ENCODE measurements at places on chromosomes 1 and 21.

DNA sequence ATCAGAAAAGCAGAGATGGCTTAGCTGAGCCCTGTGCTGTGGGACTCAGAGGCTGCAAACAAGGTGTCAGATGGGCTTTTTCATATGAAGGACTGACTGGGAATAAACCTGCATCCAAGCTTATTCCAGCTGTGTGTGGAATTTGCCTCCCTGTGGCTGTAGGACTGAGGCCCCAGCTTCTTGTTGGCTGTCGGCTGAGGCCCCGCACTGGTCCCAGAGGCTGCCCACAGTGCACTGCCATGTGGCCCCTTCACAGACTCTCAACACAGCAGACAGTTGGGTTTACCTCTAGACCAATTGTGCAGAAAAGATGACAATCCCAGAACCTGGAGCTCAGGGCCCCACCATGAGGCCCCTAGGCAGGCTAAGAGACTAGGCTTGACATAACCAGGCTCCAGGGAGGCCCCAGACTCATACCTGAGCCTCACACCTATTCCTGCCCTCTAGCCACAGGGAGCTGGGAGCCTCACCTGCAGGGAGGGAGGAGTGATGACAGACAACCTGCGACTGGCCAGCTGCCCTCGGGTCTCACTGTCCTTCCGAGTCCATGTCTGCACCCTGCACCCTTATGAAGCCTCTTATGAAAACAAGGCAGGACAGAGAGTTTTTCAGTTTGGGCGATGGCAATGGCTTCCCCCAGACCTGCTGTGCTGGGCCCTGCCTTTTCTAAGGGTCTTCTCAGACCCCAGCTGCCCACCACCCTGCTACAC is 615.5 kb downstream of the NPHP4 start:
- DNase-seq = no peak

DNA sequence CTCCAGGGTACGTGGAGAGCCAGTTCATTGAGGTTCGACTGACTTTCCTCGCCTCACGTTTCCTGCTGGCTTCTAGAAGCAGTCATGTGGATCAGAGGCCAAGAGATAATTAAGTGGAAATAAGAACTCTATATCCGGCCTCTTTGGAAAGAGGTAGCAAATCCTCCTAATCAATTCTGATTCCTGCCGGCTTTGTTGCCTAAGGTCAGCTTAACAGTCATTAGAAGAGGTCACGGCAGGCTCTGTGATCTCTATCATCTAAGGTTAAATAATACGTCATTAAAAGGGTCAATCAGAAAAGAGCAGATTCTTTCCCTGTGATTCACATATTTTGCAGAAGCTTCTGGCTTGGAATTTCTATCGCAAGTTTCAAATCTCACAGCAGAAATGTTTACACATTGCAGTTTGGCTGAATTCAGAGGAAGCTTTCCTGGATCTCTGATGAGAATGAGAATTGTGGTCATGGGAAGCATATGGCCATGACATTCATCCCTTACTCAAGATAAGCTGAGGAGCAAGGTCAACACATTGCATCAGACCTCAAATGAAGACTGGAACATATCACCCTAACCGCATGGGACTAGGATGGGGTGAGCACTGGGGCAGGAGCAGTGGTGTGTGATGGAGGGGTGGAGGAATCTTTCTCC is 189.4 kb downstream of the PBX1 start:
- peak; percentile 90 for DNase-seq

GRCh38 chr1:56437959-56438358 is 141.4 kb downstream of the PLPP3 start:
- peak; percentile 48 for DNase-seq

- no peak for DNase-seq
These were observed 36.6 kb downstream of the CDC42 start for GRCh38 chr1:22089134-22089571.

DNA sequence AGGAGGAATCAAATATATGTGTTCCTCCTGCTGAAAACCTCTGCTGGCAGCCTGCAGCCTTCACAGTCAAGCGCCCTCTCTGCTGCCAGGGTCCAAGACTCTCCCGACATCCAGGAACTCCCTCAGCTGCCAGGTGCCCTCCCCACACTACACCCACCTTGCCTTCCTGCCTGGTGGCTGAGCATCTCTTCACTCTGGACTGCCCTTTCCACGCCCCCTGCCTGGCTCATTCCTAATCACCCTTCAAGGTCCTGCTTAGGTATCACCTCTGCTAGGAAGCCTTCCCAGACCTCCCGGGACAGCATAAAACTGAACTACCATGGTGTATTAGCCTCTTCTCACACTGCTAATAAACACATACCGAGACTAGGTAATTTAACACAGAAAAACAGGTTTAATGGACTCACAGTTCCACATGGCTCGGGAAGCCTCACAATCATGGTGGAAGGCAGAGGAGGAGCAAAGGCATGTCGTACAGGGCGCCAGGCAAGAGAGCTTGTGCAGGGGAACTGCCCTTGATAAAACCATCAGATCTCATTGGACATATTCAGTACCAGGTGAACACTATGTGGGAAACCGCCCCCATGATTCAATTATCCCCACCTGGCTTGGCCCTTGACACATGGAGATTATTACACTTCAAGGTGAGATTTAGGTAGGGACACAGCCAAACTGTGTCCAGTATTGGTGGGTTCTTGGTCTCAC is 15.3 kb downstream of the LDLRAD1 start:
- no peak for DNase-seq

DNA sequence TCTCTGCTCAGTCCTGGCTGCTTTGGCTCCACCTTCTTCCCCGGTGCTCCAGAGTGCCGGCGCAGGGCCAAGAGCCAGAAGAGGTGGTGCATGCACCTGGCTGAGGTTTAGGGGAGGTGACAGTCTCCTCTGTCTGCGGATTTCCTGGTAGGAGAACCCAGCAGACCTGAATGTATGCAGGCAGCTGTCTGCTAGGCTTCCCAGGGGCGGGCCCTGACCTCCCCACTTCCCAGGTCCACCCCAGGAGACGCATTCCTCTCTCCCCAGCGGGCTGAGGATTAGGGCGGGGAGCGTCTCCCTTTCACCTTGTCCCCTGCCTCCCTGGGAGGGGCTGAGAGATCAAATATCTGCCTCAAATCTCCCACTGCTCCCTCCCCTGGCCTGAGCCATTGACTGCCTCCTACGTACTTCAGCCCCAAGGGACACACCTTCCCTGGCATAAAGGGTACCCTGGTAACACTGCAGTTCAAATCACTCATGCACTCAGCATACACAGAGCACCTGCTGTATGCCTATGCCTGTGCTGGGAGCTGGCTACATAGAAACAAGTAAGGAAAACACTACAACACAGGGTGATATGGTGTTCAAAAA is 27.5 kb downstream of the DMBX1 start:
- DNase-seq = no peak

DNA sequence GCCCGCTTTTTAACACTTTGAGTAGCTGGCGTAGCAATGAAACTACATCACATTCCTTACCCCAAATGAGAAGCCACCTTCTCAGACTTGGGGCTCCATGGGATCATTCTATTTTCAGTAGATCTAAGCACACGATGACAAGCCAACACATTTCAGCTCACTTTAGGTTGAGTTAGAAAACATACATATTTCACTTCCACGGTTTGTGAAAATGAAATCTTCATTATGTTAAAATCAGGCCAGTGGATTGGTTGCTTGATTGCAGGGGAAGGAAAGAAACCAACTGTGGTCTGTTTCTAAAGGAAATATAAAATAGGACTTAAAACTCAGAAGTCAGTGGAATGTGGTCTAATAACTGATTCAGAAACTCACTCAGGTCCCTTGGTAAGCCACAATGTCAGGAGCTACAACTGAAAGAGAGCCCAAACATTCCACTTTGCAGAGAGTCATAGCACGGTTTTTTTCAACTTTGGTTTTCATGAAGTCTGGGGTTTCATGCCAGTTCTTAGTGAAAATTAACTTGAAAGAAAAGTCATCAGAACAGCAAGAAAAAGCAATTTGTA is 82.3 kb upstream of the TIAM1 start:
- DNase-seq = peak; percentile 63

DNA sequence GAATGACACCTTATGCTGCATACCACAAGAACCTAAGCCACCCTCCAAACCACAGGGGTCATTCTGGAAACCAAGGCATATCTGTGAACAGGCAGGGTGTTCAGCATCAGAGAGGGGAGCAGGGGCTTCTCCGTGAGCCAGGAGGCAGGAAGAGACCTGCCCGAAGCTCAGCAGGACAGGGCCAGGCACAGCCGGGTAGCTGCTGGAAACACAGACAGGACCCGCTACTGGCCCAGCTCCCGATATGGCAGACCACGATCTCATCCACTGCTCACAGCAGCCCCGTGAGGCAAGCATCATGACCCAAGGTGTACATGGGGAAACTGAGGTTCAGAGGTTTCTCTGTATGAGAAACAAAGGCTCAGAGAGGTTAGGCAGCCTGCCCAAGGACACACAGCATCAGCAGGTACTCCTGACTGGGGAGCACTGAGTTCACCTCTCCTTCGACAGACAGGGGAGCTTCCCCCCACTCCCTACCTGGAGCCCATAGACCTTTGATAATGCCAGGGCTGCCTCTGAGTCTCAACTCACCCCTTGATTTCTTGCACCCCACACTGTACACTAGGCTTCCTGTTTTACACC is 317.7 kb downstream of the MATN1 start:
- no peak for DNase-seq

- DNase-seq = no peak
These were observed 16.1 kb upstream of the HSD3B1 start for GRCh38 chr1:119490925-119491324.

GRCh38 chr21:44372616-44373015 is 19.2 kb downstream of the TRPM2 start:
- no peak for DNase-seq

DNA sequence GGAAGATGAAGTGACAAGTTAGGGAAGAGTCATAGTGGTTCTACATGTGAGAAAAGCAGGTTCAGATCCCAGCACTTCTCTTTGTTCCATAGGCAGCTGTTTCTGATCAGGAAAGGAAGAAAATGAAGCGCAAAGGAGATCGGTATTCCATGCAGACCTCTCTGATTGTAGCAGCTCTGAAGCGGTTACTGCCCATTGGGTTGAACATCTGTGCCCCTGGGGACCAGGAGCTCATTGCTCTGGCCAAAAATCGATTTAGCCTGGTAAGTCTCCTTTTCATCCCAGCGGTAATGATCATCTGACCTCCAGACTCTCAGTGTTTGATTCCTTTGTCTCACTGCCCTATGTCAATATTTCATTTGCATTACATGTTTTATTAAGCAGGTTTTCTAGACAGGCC is 173.6 kb downstream of the ZP4 start:
- no peak for DNase-seq

DNA sequence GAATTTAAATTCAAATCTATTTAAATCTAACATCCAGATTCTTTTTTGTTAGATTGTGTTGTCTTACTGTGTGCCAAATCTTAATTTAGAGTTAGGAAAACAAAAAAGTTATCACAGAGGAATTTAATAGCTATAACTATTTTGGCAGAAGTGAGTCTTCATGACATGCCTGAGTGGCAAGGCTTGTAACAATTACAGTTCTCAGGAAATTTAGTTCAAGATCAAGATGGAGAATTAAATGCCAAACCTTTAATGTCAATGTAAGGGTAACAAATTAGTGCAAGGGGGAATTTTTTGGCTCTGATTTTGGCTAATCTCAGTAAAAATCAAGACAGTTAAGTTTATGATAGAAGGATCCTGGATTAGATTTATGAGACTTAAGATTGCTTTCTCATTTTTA is 58.4 kb downstream of the GDAP2 start:
- no peak for DNase-seq

- DNase-seq = peak; percentile 65
These were observed 21.0 kb downstream of the CD160 start for GRCh38 chr1:145740269-145740668.

DNA sequence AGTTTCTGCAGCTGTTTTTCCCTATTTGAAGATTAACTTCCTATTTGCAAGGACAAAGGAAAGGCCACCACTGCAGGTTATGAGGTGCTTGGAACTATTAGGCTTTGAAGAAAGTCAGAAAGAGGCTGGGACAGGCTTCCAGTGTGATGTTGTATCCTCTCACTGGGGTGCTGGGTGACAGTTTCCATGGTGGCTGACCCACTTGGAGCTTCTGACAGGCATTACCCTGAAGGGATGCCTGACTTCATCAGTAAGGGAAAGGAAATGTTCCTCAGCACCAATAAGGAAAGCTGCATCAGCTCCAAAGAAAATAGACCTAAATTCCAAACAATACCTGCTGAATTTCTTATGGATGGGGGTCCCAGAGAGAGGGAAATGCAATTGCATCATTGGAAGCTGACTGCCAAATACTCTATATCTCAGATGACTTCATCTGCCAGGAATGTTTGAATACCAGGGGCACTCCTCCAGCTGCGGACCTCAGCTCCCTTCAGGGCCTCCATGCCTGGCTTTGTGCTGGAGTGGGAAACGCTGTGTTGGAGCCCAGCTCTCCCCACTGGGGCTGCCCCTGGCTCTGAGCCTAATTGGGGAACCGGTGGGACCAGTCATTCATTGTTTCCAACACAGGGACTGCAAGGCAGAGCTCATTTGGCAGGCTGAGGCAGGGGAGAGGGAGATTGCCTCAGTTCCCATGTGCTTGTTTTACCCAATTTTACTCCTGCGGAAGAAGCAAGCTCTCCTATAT is 76.6 kb downstream of the RGL1 start:
- DNase-seq = peak; percentile 93

GRCh38 chr1:54474310-54475251 is 68.4 kb upstream of the SSBP3 start:
- DNase-seq = no peak
